ENCODE measurements at places on chromosomes 3 and 15.

DNA sequence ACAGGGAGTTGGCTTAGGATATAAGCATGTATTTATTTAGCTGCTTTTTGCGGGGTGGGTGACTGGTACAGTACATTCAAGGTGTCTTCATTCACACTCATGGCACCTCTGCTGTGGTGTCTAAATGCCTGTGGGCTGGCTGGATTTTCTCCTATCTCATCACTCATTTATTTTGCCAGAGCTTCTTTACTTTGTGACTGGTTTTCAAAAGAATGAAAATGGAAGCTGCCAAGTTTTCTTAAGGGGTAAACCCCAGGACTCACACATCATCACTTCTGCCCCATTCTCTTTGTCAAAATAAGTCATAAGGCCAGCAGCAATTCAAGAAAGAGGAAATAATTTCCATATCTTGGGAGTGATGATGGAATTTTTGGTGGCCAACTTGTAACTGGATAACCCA lies 493.4 kb upstream of the ALCAM start:
- DNase-seq: no peak

- DNase-seq: peak; percentile 89
Observed at GRCh38 chr3:141105828-141106628, 54.9 kb downstream of the SPSB4 start.

DNA sequence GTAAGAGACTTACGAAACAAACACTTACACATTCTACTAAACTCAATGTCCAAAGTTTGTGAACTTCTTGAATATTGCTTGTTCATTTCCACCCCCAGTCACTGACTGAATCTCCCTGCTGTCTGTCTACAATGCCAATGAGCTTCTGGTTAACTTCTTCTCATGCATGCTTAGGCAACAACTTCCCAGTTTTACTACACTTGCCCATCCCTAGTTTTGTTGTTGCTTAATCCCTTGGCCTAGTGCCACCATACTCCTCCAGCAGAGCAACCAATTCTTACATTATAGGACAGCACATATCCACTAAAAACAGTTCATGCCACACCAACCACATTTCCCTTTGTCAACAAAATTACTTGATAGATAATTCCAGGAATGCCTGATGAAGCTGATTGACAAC lies 40.9 kb upstream of the CCR2 start:
- DNase-seq: peak; percentile 37

DNA sequence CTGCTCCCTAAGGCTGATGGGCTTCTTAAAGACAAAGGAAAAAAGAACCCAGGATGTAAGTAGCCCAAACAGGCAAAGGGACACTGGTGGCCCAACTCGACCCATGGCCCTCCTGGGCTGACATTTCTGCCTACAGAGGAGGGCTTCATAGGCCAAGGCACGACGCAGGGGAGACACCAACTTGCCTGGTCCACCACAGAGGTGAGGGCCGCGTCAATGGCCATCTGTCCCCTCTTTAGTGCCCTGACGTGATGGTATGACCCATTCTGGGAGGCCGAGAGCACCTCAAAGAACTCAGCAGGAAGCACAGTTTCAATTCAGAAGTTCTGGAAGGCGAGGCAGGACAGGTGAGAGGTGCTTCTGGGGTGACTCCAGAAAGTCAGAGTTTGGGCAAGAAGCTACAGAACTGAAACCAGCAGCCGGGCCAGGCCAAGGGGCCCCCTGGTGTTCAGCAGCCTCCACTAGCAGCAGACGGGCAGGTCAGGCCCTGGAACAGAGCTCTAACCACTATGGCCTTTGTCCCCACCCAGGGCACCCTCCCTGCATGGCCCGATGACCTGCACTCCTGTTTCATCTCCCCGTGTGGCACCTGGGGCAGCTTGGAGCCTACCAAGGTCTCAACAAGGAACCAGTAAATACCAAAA lies 45.1 kb downstream of the HMCES start:
- peak; percentile 65 for DNase-seq

DNA sequence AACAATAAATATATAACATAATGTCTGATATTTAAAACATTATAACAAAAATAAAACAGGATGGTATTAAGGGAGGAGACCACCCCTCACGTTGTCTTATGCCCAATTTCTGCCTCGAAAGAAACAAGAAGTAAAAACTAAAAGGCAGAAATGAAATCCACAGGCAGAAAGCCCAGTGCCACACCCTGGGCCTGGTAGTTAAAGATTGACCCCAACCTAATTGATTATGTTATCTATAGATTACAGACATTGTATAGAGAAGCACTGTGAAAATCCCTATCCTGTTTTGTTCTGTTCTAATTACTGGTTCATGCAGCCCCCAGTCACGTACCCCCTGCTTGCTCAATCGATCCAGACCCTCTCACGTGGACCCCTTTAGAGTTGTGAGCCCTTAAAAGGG lies 22.3 kb upstream of the ACP3 start:
- DNase-seq: no peak

All from activated CD4-positive, alpha-beta T cell treated with anti-CD3 and anti-CD28 coated beads, Interleukin-2, amount 10 ng/mL, durations not matched to agents 24 days and 14 days (primary cell).